ENCODE measurements at places on chromosomes 11 and 22.

- no peak for DNase-seq
Measured at GRCh38 chr11:102421261-102421660, 31.3 kb downstream of the TMEM123 start.

- DNase-seq: no peak
Measured at GRCh38 chr11:106121570-106122320, 44.3 kb downstream of the AASDHPPT start.

DNA sequence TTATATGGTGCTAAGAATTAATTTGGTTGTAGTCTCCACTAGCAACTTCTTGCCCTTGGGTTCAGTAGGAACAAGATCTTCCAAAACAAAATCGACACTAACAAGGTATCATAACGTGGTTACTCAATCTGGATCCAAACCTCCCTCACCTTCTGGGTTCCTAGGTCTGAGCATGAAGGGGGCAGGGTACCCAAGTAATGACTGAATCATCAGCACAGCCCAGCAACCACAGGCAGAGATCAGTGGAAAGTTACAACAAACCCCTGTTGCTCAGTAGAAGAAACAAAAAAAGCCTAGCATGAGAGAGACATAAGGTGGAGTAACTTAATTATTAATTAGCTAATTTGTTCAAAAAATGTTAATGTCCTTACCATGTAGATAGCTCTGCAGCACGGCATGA, 221.4 kb downstream of the BLID start:
- DNase-seq: no peak

DNA sequence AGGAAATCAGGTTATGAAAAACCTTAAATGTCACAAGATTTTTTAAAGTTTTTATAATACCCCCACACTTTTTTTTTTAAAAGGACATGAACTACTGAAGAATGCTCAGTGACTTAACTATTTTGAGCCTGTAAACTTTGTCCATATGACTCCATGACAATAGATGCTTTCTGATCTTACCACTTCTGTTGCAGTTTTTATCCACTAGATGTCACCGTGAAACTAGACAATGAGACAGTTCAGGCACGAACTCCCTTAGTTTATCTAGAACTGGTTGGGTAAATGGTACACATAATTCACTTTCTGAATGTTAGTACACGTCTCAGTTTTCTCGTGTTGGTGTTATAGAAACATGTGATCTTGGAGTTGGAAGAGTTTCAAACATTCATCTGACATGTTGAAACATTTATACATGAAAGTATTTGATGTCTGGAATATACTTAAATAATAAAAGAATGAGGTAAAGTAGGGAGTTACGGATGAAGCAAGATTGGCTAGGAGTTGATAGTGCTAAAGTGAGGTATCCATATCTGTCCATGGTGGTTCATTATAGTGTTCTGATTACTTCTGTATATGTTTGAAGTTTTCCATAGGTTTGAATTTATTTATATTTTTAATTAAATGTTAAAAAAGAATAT, 8.1 kb downstream of the CCDC15 start:
- no peak for DNase-seq

GRCh38 chr11:9091044-9091922, at the start of gene SCUBE2:
Gene SCUBE2 (minus strand): TSS chr11:9091599. CDS start chr11:9091528, 71 bp downstream.
- no peak for DNase-seq

DNA sequence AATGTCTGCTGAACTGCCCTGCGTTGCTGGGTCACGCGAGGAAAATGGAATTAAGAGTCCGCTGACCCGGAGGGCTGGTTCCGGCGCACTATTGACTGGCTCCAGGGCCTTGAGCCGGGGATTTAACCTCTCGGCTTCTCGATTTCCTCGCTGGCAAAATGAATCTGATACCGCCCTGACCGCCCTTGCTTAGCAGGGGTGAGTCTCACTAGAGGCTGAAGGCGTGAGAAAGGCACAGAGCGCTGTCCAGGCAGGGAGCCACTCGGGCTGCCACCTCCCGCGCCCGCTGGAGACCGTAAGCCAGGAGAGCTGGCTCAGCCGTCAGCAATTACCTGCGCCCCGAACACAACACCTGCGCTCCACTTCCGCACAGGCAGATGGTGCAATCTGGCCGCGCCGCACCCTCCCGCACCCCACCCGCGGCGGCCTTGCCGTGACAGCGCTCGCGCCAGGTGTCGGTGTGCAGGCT, 65.6 kb downstream of the BUD13 start:
- no peak for DNase-seq

DNA sequence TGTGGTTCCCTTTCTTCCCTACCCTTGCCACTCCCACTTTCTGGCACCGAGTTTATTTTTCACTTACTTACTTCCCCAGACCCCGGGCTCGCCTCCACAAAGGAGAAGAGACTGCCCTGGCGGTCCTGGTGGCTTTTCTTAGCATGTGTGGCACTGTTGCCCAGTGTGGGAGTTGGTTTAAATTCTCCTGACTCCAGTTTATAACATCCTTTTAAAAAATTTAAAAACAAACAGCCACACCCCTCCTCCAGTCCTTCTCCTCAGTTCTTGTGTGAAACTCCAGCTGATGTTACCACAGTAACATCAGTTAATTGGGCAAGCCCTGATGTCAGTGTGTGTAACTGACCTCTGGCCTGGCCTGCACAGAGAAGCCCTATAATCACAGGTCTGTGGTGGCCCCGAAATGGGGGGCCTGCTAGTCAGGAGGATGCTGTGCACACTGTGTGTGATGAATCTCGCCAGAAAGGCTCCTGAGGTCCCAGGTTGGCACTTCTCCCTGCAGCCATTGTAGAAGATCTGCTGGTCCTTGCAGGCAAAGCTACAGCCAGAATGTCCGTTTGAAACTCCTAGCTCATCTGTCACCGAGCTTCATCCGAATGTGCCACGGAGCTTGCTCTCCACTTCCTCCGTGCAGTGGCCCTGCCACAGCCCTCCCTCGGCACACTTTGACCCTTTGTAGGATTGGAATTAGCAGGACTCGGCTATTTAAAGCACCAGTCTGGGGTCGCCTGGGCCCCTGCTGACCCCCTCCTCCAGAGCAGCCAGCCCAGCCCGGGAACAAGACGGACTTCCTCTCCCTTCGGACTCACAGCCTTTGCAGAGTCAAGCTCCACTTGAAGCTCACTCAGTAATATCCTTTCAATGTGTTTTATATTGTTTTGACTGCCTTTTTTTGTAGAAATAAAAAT, 7.6 kb downstream of the YDJC start:
- DNase-seq: peak; percentile 6

GRCh38 chr11:1390569-1391164, 933 bp downstream of the BRSK2 start:
- peak; percentile 57 for DNase-seq

DNA sequence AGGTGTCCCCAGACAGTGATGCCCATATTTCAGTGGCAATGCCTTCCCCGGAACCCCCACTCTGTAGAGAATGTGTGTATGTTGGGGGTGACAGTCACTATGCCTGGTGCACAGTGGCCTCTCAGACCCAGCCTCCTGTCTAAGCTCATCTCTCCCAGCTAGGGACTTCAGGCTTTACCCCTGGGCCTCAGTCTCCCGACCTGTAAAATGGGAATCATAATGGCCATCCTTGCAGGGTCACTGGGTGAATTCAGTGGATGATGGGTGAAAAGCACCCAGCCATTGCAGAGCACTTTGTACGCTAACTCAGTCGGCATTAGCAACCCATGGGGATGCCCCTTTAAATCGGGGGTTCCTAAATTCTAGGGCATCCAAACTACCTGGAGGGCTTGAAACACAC, 18.9 kb downstream of the FGF3 start:
- DNase-seq: no peak

DNA sequence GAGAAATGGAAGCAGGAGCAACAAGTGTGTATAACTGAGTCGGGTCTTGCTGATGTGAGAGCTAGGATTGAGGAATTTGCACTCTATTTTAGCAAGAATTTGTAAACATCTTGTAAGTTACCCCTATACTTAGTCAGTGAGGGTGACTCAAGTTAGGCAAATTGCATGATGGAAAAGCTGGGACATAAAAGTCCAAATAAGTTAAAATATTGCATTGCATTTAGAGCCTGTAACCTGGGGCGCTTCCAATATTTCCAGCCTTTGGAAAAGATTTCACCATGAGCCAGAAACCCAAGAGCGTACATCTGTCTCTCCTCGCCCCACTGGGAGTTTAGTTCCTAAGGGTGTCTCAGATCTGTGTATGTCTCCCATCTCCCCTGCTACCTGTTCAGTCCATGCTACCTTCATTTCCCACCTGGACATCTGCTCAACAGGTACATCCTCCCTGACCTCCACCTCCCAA, 37.0 kb upstream of the ACCSL start:
- no peak for DNase-seq

DNA sequence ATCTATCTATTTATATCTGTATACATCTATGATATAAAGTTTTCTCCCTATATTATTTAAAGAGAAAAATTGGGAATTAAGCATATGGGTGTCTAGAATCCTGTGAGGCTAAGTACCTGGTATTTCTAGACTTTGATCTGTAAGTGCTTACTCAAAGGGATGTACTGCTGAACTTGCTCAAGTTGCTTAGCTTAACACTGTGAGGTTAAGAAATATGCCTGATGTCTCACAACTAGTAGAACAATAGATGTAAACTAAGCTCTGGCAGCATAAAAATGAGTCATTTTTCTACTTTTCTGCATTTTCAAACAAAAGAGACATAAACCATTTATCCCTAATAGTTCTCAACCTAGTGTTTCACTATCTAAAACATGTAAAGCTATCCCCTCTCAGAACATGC, 744.4 kb upstream of the ANO3 start:
- DNase-seq: no peak

DNA sequence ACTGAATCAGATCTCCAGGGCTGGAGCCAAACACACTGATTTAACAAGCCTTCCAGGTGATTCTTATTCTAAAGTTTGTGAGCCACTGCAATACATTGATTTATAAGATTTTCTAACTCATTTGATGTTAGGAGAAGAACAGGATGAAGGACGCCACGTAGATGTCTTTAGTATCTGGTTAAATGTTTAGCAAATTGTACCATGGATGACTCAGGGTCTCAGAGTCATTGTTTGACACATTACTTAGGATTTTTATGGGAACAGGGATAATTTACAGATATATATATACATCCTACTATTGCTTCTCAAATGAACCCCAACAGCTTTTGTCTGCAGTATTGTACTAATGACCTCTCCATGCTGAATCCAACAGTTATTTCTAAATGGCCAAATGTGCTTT, 143.1 kb upstream of the DDI1 start:
- DNase-seq: no peak

GRCh38 chr11:79062814-79063762, 377.7 kb downstream of the TENM4 start:
- DNase-seq: no peak

- no peak for DNase-seq
Measured at GRCh38 chr11:64650923-64651523, 60.0 kb downstream of the SLC22A12 start.

GRCh38 chr11:69765498-69765995, 9.6 kb downstream of the FGF4 start:
- no peak for DNase-seq

DNA sequence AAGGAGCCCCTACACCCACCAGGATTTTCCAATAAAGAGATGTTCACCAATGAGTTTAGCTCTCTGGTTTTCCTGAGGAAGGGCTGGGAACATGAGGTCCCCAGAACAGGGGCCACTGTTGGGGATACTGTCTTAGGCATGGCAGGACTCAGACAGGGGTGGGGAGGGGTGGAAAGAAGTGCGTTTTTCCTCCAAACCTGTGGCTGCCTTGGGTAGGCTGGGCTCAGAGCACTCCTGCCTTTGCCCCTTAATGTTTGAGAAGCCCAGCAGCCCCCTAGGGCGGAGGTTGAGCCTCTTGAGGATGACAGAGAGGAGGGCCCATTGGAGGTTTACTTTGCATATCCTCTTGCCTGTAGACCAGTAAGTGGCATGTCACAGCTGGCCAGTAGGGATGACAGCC, 10.6 kb downstream of the MTFP1 start:
- DNase-seq: no peak

- no peak for DNase-seq
Measured at GRCh38 chr11:10892250-10892649, 34.4 kb upstream of the ZBED5 start.

GRCh38 chr11:88402784-88403183, 65.2 kb upstream of the CTSC start:
- no peak for DNase-seq

GRCh38 chr11:32701616-32702015, 92.8 kb downstream of the CCDC73 start:
- no peak for DNase-seq

GRCh38 chr11:10979529-10979928, 121.7 kb upstream of the ZBED5 start:
- DNase-seq: no peak

DNA sequence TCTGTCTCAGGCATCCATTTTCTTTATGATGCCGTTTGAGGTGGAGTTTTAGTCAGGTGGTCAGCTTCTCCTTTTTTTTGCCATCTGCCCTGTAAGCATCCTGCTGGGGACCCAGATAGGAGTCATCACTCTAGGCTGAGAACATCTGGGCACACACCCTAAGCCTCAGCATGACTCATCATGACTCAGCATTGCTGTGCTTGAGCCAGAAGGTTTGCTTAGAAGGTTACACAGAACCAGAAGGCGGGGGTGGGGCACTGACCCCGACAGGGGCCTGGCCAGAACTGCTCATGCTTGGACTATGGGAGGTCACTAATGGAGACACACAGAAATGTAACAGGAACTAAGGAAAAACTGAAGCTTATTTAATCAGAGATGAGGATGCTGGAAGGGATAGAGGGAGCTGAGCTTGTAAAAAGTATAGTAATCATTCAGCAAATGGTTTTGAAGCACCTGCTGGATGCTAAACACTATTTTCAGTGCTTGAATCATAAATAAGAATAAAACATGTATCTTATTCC, 10.9 kb upstream of the HBE1 start:
- DNase-seq: no peak

GRCh38 chr11:8586184-8586583, 7.8 kb downstream of the STK33 start:
- no peak for DNase-seq

DNA sequence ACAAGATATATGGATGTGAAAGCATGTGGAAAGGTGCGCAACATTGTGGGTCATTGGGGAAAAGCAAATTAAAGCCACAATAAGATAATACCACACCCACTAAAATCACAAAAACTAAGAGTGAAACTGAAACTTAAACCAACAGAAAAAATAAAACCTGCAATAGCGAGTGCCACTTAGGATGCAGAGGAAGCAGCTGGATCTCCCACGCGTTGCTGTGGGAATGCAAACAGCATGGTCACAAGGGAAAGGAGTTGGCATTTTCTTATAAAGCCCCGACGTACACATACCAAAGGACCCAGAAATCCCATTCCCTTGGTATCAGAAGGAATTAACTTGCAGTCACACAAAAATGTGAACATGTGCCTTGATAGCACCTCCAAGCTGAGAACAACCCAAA, 712.0 kb downstream of the TBC1D22A start:
- DNase-seq: no peak

DNA sequence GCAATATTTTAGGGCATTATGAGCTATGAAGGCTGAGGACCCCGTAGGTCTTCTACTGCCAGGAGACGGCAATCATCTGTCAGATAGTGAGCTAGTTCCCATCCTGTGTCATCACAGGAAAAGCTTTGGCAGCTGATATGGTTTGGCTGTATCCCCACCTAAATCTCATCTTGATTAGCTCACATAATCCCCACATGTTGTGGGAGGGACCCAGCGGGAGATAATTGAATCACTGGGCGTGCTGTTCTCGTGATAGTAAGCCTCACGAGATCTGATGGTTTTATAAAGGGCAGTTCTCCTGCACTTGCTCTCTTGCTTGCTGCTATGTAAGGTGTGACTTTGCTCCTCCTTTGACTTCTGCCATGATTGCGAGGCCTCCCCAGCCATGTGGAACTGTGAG, 18.1 kb downstream of the CSRP3 start:
- DNase-seq: no peak

Data from amygdala (tissue), 56 donors.